ENCODE measurements at places on chromosomes 4 and X. TPM values are rescaled to one million over a fixed set of nuclear protein-coding genes. Genes with fewer than 3 reads are reported as not detected.

DNA sequence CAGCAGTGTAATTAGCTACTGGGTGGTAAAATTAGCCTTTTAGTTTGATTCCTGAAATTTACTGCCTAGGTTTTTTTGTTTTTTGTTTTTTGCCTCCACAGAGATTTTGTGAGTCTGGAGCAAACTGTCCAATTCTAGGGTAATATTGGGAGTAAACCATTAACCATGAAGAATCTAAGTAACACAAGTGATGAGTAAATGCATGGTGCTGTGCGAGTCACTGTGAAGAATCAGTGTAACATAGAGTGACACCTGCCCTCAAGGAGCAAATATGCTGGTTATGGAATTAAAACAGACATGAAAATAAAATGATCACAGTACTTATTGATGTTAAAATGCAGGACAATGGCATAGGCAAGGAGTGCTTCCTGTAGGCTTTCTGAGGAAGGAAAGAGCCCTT lies 60.1 kb downstream of the LRP2BP start:
- no peak for DNase-seq

GRCh38 chrX:20265726-20266681 lies 705 bp downstream of the RPS6KA3 start:
- peak; percentile 41 for DNase-seq

DNA sequence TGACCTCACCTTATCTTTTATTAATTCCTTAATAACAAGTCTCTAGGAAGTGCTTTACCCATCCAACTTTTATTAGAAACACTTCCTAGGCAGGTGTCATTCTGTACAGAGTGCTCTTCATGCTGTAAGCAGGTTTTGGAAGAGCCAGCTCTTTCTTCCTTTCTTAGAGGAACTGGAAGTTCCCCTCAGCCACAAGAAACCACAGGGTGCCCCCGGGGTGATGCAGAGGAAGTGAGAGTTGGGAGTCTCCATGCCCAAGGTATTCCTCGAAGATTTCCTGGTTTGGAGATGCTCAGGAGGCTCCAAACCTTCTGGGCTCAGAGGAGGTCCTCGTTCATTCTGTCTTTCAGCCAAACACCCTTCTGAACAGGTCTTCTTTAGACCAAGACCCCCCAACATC lies 83.8 kb downstream of the EGF start:
- no peak for DNase-seq

DNA sequence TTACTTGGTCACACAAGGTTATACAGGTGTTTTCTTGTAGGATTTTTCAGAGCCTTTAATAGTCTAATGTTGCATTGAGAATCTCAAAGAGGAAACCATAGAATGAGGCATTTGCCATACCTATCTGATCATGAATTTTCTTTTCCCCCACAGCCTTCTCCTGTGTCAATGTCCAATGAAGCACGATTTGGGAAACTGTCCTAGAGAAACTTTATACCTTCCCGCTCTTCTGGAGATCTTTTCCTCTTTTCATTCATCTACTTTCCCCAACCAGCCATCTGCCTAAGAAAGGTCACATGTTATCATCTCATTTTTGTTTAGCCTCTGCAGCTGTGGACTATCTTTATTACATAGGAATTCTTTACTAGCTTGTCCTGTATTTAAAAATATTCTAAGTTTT lies 19.9 kb downstream of the VSIG4 start:
- DNase-seq: no peak

- DNase-seq: no peak
These were observed 27.9 kb upstream of the SPP1 start for GRCh38 chr4:87947381-87948160.

- no peak for DNase-seq
These were observed 54.4 kb upstream of the HGFAC start for GRCh38 chr4:3387154-3387942.

DNA sequence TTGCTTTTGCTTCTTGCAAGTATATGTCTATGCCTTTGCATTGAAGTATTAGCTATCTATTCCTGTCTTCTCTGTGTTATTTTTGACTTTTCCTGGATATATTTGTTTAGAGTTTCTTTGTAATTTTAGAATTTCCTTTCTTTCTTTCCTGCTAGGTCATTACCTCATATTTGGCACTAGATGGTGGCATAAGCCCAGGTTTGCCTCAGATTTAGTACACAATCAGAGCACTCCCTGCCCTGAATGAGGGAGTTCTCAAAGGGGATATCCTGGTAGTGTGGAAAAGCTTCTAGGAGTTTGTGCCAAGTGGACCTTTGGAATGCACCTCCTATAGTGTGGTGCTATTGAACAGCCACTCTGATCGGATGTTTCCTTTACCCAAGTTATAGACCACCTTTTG lies 181.6 kb downstream of the UGT8 start:
- no peak for DNase-seq

GRCh38 chrX:71627588-71628404 lies 9.5 kb upstream of the CXCR3 start:
- DNase-seq: no peak

DNA sequence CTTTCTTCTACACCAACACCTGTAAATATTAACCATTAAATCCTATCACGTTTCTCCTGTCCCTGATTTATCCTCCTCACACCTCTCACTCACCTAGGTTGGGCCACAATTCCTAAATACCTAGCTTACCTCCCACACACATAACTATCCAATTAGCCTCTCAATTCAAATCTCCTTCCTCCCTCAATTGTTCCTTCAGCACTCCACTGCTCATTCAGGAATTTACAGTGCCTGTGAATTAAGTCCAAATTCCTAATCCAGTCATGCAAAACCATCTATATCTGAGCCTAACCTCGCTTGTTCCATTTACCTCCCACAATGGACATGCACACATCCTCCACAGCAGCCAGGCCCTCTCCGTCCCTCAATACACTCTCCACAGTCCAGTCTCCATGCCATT lies 17.5 kb downstream of the ANXA5 start:
- no peak for DNase-seq

DNA sequence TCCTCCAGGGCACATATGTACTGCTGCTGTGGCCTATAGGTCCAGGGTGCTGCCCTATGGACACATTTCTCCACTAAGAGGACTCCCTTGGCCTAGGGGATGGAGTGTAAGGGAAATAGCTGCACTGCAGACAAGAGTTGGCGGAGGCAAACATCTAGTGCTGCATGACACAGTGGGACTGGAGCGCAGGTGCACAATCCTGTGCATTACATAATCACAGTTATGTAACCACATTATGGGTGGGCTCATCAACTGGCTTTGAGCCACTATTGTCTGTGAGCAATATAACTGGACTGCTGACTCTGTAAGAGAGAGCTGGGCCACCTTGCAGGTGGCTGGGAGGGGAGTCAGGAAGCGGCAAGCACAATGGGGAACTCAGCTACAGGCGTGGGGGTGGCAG lies 3.2 kb upstream of the TIGD2 start:
- DNase-seq: no peak

DNA sequence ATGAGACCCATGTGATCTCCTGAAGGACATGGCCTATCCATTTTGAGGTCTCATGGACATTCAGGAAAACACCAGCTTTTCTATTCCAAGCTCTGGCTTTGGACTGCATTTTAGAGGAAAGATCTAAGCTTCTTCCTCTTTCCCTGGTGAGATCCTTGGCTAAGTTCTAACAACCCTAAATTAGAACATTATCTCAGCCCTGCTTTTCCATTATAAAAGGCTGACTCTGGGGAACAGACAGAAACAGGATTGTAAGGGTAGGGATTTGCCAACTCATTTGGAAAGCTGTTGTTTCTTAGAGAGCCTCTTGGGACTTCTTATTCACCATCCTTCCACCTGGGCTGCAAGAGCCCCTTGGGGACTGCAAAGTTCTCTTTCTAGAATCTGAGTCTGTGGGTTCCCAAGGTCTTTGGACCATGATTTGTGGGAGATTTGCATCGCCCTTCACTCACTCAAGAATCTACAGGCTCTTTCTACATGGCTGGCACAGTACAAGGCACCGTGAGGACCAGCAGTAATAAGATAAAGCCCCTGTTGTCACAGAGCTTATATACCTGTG lies 146.9 kb downstream of the FNIP2 start:
- no peak for DNase-seq

- no peak for DNase-seq
These were observed 20.3 kb upstream of the MSX1 start for GRCh38 chr4:4838936-4839810.

DNA sequence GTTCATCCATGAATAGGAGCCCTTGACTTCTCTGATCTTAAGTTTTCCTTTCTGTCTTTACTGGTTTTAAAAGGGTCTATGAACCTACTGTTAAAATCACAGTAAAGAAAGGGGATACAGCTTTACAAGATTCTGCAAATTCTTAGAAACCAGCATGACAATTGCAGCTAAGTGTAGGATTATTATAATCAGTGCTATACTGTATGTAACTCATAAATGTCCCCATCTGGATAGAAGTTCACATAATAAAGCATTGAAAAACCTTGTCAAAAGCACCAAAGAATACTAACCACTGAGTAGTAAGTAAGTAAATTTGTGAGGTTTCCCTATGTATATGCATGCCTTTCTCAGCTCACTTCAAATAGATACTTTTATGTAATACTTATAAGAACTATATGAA lies 724.6 kb downstream of the CENPC start:
- no peak for DNase-seq

DNA sequence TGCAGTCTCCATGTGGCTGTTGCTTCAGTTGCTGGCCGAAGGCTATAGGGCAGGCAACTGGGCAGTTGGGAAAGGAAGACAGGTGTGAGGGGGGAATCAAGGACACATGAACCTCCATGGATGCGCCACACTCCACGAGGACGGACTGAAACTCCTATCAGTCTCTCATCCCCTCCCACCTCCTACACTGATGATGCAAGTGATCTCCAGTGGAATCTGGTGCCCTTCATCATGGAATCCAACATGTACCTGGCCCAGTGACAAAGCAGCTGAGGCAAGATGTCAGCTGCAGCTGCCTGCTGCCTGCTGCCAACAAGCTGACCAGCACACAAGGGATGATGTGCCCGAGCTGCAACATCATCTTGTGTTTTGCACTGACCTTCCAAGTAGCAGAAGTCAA lies 26.0 kb upstream of the MGST2 start:
- DNase-seq: no peak

DNA sequence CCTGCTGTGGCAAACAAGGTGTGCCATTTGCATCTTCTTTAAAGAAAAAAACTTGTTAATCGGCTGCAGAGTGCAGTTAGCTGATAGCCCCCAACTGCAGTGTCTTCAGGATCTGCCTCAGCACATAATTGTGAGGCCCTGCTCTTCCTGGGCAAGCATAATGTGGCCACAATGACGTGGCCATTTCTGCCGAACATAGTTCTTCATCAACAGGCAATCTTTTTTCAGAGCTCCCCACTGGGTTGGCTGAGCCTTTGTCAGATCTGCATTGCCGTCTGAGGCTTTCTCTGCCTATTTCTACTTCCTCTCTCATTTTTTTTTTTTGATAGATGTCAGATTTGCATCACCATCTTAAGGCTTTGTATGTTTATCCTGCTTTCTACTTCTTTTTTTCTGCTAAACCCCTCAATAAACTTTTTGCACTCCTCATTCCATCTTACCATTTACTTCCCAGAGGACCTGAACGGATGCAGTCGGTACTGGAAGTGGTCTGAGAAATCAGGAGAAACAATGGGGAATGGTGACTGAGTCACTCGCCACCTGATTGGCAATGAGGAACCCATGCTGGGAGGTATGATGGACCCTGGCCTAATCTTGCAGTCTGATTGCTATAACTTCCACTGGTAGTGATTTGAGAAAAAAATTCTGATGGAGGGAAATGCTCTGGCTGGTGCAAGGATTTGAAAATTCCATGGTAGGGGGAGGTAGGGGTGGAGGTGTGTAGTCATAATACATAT lies 21.2 kb upstream of the TAB3 start:
- DNase-seq: no peak

GRCh38 chr4:123446865-123447474 lies 50.4 kb downstream of the SPRY1 start:
- DNase-seq: no peak

GRCh38 chr4:137467537-137467936 lies 64.8 kb downstream of the PCDH18 start:
- DNase-seq: no peak

- DNase-seq: no peak
These were observed 36.1 kb downstream of the ADH7 start for GRCh38 chr4:99399017-99399416.

DNA sequence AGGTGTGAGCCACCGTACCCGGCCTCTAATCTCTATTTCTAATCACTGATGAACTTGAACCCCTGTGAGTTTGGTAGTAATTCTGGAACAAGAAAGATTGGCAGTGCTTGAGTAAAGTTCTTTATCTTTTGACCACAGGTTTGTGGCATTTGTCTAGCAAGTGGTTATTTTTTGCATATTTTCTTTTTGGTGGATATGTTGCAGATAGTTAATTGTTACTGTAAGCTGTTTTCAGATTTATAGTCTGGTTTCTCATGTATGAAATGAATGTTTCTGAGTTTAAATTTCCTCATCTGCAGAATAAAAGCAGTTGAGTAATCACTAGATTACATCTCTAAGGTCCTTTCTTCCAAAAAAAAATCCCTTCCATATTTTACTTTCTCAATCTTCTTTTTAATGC lies 105.2 kb downstream of the GASK1B start:
- DNase-seq: no peak

GRCh38 chr4:123480706-123481418 lies 84.3 kb downstream of the SPRY1 start:
- DNase-seq: no peak

- DNase-seq: no peak
These were observed 174.4 kb upstream of the ATP6AP2 start for GRCh38 chrX:40406330-40406859.

- DNase-seq: no peak
These were observed 2542.7 kb downstream of the PCDH7 start for GRCh38 chr4:33262824-33263223.

- no peak for DNase-seq
These were observed 7.3 kb upstream of the MAGEE1 start for GRCh38 chrX:76420237-76420636.

DNA sequence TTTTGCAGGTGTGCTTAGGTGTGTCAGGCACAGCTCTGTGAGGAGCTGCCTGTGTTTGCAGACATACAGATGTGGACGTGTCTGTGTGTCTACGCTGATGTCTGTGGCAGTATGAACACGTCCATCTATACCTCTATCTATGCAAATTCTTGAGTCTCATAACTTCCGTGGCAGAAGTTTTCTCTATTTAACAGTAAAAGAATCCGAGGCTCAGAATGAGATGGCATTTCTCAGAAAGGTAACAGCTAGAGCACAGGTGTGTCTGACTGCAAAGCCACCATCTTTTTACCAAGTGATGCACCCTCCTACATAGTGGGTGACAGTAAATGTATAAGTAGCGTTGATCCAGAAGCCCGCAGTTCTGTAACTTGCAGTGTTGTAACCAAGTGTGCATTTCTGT lies 39.9 kb upstream of the CYP4V2 start:
- DNase-seq: no peak

Gene VCX3B
- total RNA-seq: not detected

Gene F9
- total RNA-seq: not detected

Gene CLIC2
- 6.9 TPM for total RNA-seq

Gene NALF2
- total RNA-seq: 0.66 TPM

Gene IQSEC2
- 30.3 TPM for total RNA-seq

Gene ZBTB49
- 9.1 TPM for total RNA-seq

Gene SYTL5
- 5.3 TPM for total RNA-seq

Gene CORIN
- total RNA-seq: 1.3 TPM

Gene MAGEA11
- total RNA-seq: not detected

Gene TMEM255A
- total RNA-seq: not detected

Gene UGT8
- 8.3 TPM for total RNA-seq

Gene MGAT4D
- total RNA-seq: not detected

Gene DMRTC1
- total RNA-seq: not detected

Gene PROM1
- 24.6 TPM for total RNA-seq

Gene LRAT
- total RNA-seq: 0.78 TPM
